ENCODE measurements at places on chromosomes 13 and 19.

DNA sequence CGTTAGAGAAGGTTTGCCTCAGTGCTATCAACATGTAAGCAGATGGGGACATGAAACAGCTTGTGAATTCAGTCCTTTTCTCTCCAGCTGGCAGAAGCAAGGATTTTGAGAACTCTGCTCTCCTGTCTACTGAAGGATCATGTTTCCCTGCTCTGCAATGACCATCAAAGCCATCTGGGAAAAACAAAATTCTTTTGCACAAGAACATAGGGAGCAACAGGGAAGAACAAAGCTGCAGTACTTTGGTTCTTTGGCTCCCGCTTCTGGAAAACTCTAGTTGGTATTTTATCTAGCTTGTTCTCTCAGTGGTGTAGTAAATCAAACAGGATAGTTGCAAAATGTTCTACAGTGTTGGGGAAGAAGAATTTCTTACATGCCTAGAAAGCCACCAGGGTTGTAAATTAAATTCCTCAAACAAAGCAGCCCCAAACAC, 270.4 kb downstream of the ENOX1 start:
- DNase-seq = no peak

- no peak for DNase-seq
Measured at GRCh38 chr13:26589754-26590153, 32.3 kb downstream of the WASF3 start.

DNA sequence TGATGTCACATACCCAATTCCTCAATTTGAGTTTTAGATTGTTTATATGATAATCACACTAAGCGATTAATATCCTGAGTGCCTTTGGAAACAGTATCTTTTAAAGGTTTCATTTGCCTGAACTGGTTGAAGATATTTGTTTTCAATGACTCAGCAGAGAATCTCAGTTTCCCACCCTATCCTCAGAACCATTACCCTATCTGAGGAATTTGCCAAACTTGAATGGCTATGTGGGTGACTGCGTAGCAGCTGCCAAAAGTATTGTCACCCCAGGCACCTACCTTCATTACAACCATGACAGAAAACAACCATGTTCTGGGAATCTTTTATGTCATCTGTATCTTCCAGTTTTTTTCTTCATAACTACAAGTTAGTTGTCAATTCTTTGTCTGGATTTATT, 440.1 kb upstream of the NBEA start:
- no peak for DNase-seq

DNA sequence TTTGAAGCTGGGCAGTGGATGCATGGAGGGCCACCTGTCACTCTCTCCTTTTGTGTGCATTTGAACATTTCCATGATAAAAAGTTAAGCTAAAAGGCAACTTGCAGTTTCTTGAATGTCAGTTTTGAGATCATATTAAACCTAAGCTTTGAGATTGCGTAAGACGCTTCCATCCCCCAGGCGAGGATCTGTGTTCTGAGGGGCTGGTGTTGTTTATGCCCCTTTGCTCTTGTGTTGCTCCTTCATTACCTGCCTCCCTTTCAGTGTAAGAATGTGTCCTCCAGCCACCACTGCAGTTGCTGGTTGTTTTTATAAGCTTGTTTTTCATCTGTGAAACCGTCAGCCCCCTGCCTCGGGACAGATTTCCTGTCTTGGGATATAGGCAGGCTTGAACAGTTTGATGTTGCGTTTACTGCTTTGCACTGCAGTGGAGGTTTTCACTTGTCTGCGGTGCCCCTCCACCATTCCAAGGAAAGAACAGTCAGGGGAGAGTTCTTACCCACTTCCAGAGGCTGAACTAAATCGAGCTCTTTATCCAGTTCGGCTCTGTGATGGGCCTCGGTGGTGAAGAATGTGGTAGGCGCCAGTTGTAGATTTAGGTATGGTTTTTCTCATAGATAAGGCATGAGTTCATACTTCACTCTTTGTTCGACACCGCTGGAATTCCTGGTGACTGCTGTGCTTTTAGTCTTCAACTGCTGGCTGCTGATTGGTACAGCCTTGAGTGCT, 96.8 kb downstream of the ARHGEF7 start:
- no peak for DNase-seq

DNA sequence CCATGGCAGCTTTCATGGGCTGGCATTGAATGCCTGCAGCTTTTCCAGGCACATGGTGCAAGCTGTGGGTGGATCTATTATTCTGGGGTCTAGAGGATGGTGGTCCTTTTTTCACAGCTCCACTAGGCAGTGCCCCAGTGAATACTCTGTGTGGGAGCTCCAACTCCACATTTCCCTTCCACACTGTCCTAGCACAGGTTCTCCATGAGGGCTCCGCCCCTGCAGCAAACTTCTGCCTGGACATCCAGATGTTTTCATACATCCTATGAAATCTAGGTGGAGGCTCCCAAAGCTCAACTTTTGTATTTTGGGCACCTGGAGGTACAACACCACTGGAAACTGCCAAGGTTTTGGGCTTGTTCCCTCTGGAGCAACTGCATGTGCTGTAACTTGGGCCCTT, 450.6 kb downstream of the LMO7 start:
- DNase-seq = no peak

DNA sequence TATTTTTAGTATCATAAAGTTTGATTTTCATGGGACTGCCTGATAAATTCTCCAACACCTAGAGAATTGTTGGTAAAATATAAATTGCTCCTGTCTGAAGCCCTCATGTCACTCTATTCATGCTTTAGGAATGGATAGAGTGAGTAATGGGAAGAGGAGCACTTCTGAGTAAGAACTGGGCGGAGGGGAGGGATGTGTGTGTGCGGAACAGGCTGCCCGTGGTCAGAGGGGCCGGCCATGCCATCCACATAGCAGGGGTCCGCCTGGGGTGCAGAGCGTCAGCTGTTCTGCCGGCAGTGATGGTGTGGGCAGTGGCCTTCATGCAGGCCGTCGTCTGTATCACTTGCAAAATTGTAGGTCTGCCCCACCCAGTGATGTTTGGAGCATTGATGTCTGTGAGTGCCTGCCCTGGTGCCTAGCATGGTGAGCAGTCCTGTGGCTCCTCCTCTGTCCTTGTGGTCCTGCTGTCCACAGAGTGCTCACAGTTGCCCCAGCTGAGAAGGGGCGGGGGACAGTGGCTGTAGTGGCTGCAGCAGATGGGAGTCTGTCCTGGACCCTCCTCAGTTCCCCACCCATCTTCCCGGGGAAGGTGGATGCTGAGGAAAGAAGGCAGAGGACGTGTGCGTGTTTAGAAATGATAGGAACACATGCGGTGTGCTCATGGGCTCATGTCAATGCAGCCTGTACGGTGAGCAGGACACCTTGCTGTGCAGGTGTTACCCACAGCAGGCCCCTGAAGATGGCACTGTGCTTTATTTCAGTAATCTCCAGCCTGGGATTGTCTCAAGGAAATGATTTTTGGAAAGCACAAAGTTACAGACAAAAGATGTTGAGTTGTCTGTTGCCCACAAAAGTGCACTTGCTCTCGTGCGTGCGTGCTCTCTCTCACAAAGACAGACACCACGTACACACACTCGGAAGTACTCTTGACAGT, 49.4 kb upstream of the TEX29 start:
- no peak for DNase-seq

- no peak for DNase-seq
Measured at GRCh38 chr13:97341135-97341534, 92.8 kb upstream of the RAP2A start.

DNA sequence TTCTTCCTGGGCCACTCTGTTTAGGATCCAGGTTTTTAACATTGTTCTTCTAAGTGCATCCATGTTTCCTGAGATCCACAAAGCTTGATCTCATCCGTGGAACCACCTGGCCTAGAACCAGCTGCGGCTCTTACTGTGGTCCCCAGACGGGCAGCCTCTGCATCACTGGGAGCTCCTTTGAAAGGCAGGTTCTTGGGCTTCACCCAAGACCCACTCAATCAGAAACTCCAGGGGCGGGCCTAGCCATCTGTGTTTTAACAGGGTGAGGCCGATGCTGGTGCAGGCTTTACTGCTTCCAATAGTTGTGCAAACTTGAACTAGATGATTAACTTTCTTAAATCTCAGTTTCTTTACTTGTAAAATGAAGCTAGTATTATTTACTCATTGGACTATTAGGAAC, 605.7 kb downstream of the FGF9 start:
- DNase-seq = no peak

GRCh38 chr19:38277549-38277948, 13.2 kb downstream of the SPINT2 start:
- no peak for DNase-seq

DNA sequence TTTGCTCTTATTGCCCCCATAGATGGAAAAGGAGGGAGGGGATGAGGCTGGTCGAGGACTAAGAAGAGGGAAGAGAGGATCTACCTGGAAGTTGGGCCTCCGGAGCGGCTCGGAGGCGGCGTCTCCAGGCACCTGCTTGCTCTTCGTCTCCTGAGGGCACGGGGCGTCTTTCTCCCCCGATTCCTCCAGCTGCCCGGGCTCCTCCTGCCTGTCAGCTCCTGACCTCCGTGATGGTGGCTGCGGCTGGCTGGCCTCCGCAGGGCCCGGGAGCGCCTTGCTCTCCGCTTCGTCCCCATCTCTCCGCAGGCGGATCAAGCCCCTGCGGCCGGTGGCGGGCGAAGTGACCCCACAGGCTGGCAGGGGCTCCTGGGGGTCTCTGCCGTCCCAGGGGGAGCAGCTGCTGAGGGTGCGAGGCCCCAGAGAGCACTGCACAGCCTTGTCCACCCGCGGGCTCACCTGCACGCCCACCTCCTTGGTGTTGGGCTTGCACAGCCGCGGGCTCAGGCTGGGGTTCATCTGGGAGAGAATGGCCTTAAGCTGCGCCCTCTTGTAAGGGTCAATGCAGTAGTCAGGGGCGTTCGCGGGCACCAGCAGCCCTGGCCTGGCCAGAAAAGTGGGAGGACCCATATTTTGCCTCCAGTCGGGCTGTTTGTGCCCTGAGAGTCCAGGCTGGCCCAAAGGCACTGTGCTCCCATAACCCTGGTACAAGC, 3.8 kb downstream of the ZAR1L start:
- no peak for DNase-seq
